ENCODE measurements at places on chromosomes 4 and X.

GRCh38 chr4:108891896-108892590 lies 129.2 kb upstream of the ETNPPL start:
- no peak for DNase-seq

GRCh38 chr4:155944516-155944915 lies 9.2 kb downstream of the CTSO start:
- no peak for DNase-seq

GRCh38 chr4:69322055-69322454 lies 41.8 kb downstream of the UGT2B28 start:
- DNase-seq = no peak

GRCh38 chr4:117063961-117064696 lies 21.2 kb downstream of the TRAM1L1 start:
- DNase-seq = no peak

GRCh38 chr4:100208459-100208858 lies 18.2 kb upstream of the DDIT4L start:
- no peak for DNase-seq

DNA sequence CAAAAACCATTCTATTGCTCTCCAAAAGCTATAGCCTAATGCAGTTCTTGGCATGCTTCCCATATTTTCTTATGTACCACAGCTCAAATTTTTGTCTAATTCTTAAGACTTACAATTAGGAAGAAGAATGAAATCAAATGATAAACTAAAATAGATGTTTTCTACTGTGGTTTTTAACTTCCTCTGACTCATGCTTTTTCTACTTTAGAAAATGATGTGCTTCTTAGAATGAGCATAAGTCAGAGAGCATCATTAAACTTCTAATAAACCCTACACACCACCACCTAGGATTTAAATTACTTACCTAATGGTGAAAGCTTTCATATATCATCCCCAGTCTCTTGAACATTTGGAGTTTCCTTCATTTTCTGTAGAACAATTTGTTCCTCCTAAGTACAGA lies 217.0 kb upstream of the NDST3 start:
- no peak for DNase-seq

GRCh38 chrX:110877326-110877725 lies 81.7 kb upstream of the CHRDL1 start:
- no peak for DNase-seq

DNA sequence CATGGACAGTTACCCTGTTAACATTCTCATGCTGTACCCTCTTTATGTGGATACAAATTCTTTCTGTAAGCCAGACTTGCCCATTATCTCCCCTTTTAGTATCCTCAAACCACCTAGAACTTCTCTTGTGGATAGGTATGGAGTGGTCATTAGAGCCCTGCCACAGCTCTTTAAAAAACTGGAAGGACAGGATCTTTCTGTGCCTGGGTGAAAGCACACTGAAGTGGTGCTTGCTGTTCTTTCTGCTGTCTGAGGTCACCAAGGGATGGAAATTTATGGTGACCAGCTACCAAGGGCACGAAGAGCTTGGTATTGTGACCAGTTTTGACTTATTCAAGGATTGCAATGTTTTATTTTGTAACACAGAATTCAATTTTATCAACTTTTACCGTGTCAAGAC lies 344.2 kb downstream of the CBLL2 start:
- DNase-seq = no peak

- DNase-seq = no peak
Observed at GRCh38 chr4:23373261-23373660, 516.6 kb downstream of the PPARGC1A start.

Data from stimulated activated CD8-positive, alpha-beta memory T cell treated with anti-CD3 and anti-CD28 coated beads, Interleukin-7, amount 100 ng/mL, for 1 hour (primary cell).